Cortex of kidney (tissue), 1 donor: ENCODE measurements at places on chromosomes 6 and 20.

GRCh38 chr20:62320581-62321354 lies 18.0 kb downstream of the ADRM1 start:
- no peak for DNase-seq

- DNase-seq, result no peak
These were observed 114.7 kb downstream of the PSMB1 start for GRCh38 chr6:170438402-170438753.

DNA sequence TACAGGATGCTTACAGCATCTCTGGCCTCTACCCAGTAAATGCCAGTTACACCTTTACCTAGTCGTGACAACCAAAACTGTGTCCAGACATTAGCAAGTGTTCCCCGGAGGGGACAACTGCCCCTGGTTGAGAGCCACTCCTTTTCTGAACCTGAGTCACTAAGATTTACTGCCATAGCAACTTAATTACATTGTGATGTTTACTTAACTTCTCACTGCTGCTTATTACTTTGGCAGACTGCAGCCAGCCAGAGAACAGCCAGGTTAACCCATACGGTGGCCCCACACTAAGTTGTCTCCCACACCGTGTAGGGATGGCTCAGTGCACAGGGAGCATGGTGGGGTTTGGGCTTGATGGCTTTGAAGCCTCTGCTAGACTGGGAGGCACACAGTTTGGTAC lies 204.7 kb upstream of the SULF2 start:
- DNase-seq, result no peak

GRCh38 chr6:48826901-48827701 lies 636.0 kb downstream of the MMUT start:
- no peak for DNase-seq

GRCh38 chr6:144920391-144920961 lies 635.3 kb downstream of the UTRN start:
- DNase-seq, result no peak

GRCh38 chr6:118650582-118651281 lies 659 bp downstream of the CEP85L start:
- DNase-seq, result no peak

GRCh38 chr6:83960664-83961063 lies 72.9 kb upstream of the MRAP2 start:
- DNase-seq, result no peak

DNA sequence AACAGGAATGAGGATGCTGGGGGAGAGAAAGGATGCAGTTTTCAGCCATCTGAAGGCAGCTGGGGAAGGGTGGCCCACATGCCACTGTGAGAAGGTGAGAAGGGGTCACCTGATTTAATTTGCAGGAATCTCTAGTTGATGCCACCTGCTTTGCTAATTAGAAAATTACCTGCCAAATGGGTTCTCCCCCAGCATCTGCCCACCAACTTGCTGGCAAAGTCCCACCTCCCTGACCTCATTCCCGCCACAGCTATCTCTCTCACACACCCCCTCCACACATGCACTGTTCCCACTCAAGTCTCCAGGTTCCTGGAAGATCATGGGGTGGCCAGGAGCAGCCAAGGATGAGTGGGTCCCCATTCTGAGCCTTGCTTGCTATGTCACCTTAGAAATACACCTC lies 70.7 kb downstream of the LRFN2 start:
- DNase-seq, result no peak

DNA sequence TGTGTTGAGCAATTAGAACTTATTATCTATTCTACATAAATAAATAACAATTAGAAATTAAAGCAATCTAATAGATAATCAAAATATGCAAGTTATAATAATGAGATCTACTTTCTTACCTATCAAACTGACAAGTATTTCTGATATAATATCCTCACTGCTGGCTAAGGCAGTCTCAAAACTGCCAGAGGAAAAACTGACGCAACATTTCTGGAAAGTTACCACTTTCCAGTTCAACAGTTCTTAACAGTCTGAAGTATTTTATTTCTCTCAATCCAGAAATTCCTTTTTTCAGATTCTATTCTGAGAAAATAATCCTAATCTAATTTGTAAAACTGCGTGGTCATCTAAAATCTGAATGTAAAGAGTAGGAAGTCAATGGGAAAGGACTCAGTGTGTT lies 121.0 kb downstream of the TRDN start:
- DNase-seq, result no peak

DNA sequence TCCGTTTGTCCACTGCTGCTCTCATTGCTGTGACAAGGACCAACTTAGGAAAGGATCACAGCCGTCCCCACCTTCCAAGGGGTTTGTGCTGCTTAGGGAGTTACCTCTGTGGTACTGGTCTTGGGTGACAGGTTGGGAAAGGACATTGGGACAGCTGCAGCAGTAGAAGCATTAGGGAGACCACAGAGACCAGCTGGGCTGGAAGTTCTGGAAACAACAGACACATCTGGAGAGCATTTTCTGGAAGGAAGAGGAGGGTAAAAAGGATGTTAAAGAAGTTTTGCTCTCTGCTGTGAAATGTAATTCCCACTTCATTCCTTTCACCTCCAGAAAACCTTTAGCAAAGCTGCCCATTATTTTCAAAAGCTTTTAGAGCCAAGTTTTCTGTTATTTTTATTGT lies 304.2 kb downstream of the LRFN2 start:
- DNase-seq, result no peak

DNA sequence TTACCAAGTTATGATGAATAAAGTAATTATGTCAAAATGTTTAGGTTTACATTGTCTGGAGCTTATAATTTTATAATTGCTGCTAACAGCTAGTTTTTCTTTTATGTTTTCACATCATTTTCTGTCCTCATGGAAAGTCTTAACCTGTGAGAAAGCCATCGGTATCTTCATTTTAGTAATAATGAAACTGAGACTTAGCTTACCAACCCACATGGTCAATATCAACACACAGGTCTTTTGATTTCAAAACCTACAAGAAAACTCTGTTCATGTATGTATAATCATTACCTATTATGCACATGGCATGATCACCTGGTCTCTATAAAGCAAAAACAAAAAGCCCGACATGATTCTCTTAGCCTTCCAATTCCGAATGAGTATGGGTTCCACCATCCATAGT lies 61.9 kb downstream of the KCNQ5 start:
- no peak for DNase-seq

DNA sequence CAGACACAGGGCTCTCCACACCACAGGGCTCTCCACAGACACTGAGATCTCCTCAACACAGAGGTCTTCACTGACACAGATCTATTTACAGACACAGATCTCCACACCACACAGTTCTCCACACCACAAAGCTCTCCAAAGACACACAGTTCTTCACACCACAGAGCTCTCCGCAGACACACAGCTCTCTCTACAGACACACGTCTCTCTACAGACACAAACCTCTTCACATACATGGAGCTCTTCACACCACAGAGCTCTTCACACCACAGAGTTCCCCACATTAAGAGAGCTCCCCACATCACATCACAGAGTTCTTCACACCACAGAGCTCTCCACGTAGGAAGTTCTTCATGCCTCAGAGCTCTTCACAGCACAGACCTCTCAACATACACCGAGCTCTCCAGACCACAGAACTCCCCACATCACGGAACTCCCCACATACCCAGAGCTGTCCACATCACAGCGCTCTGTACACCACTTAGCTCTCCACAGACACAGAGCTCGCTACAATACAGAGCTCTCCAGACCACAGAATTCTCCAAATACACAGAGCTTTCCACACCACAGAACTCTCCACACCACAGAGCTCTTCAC lies 53.9 kb downstream of the ERMARD start:
- no peak for DNase-seq

GRCh38 chr6:72741083-72741482 lies 119.2 kb downstream of the KCNQ5 start:
- DNase-seq, result no peak

- no peak for DNase-seq
These were observed 38.8 kb upstream of the KHDRBS2 start for GRCh38 chr6:62324834-62325233.

- no peak for DNase-seq
These were observed 132.9 kb downstream of the AIG1 start for GRCh38 chr6:143193571-143194094.

DNA sequence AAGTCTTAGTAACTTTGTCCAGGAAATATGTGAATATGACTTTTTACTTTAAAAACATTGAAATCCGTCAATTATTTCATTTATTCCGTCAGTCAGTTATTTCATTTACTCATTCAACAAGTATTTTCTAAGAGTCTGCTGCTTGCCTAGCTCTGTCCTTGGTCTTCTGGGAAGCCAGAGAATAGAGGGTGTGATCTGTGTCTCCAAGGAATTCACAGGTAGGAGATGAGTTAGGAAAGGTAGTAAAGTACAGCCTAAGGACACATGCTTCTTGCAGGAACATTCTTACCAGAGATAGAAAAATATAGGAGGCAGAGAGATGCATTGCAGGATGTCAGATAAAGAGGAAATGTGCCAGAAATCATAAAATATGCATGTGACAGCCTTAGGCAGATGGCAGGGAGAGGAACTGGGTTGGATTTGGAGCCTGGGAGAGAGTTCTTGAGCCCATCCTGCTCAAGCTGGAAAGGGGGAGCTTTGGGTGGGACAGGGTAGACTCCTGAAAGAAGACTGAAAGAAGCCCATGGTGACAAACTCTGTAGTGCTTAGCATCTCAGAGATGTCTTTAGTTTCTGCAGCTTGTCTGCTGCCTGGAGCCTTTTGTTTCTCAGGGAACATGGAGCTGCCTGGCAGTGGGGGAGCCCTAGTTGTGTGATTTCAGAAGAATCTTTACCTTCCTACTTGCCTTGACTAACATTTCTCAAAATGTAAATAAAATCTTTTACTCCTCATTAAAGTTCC lies 3.5 kb downstream of the SH3BGRL2 start:
- DNase-seq, result no peak

- DNase-seq, result no peak
These were observed 54.8 kb upstream of the MAP7 start for GRCh38 chr6:136604928-136605510.

DNA sequence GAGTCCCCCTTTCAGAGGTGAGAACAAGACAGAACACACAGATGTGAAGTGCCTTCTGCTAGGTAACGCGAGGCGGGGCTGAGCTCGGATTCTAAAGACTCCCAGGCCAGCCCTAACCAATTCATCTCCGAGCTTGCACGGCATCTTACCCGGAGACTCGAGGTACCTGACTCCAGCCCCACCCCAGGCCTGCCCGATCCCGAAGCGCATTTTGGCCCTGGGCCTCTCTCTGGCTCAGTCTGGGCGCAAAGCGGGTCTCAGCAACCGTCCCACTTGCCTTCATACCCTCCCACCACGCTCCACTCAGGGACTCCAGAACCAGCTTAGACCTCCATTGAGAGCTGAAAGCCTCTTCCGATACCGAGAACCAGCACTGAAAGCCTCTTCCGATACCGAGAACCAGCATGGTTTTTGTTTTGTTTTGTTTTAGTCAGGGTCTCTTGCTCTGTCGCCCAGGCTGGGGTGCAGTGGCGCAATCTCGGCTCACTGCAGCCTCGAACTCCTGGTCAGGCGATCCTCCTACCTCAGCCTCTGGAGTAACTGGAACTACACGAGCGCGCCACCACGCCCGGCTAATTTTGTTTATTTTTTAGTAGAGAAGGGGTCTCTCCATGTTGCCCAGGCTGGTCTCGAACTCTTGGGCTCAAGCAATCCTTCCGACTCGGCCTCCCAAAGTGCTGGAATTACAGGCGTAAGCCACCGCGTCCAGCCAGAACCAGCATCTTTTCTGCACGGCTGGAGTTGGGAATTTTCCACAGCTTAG lies 557 bp upstream of the DYNLRB1 start:
- no peak for DNase-seq

- DNase-seq, result no peak
These were observed 123.1 kb upstream of the GJE1 start for GRCh38 chr6:142009647-142010046.

DNA sequence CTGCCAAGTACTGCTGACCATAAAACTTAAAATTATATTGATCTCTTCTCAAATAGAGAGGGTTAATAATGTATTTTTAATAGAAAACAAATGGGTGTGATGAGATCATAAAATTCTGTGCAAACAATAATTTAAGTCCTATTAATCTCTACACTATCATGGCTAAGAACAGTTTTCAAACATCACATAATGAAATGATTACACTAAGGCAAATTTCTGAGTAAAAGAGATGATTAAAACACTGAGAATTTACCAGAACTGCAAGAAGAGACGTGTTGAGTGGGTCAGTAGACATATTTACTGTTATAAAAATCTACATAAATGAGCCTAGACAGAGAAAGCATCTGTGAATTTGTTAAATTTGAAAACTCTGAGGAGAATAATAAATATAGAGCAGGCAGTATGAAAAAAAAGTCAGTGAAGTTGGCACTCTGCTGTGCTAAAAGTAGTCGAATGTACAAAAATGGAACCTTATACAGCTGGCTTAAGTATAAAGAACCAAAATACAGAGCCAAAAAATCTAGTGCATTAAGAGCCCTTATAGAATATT lies 302.6 kb upstream of the MANEA start:
- no peak for DNase-seq

- DNase-seq, result no peak
These were observed 523 bp downstream of the MRPS10 start for GRCh38 chr6:42217157-42217518.

DNA sequence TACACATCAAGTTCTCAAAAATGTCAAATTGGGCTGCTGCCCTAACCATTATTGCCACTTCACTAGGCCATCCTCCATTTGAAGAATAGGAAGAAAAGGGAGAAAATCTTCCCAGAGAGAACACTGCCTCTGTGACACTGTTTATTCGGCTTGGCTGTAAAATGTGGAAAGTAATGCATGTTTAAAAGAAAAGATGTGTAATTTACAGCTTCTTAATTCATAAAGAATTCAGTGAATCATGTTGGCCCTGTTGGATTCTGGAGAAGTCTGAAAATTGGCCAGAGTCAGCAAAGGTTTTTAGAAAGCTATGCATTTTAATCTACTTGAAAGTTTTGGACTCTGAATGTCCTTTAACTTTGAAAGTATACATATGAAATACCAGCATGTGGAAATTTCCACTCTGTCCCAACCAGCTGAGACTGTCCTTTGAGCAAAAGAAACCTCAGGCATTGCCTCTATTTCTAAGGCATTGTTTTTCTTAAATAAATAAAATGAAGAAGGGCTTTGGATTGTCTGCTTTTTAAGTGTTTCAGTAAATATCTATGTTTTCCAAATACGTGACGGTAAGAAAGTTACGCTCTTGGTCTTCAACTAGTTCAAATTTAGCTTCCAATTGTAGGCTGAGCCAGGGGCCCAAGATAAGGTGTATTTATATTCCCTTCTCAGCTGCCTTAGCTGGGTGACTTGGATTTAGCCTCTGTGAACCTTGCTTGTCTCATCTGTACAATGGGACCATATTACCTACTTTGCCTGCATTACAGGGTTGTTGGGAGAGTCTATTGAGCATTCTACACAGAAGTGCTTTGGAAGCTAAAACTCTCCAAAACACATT lies 222.2 kb downstream of the UST start:
- DNase-seq, result no peak

GRCh38 chr6:22350109-22350508 lies 53.3 kb upstream of the PRL start:
- no peak for DNase-seq

- DNase-seq, result no peak
These were observed 25.3 kb downstream of the RBCK1 start for GRCh38 chr20:433300-433975.

DNA sequence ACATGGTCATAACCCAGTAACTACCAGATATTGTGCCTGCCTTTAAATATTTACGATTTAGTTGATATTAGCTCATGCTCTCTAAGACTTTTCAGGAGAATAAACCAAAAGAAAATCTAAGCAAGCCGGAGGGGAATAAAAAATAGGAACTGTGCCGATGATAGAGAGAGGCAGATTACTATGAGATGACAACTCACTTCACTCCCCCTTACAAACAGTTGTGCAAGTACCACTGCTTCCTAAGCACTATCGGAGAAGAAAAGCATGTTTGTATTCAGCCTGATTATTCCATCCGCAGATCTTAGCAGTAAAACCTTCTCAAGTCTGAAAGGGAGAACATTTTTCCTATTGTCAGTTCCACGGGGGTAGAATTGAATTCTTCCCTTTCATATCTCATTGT lies 294.4 kb downstream of the KCNQ5 start:
- no peak for DNase-seq
